ENCODE measurements at places on chromosomes 12 and 14.
A peak's percentile ranks its signal among the peaks of the same experiment; 100 is the strongest.

DNA sequence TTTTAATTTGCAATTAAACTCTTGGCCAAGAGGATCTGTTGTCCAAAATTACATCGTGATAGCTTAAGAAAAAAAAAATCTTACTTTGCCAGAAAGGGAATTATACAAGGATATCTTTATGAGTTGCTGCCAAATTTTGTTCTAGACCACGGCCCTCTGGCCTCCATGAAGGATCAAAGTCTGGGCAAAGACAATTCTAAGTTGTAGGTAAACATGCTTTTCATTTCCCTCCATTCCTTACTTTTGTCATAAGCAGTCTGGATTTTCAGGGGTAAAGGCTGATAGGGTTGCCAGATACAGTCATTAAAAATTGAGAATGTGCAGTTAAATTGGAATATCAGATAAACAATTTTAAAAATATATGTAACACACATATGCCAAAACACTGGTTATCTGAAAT is 135.1 kb downstream of the MON2 start:
- no peak for DNase-seq

- no peak for DNase-seq
These were observed 31.1 kb downstream of the SLC38A4 start for GRCh38 chr12:46794593-46795190.

- DNase-seq: no peak
These were observed 70.3 kb upstream of the PYGL start for GRCh38 chr14:51014625-51015024.

DNA sequence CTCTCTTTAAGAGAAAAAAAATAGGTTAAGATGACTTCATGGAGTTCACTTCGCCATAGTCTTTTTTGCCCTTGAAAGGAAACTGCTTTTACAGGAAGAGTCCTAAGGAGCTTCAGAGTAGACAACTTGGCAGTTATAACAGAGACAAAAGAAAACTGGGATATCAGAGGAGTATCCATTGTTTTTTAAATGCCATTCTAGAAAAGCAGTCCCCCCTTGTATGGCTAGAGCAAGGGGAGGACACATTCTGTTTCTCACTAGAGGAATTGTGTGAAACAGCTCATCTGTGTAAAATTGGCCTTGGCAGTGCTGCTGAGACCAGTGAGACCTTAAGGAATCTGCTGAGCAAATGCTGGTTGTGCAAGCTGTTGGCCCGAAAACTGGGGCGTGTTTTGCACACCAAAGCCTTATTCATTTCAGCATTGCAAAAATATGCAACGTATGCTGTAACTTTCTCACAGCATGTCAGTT is 128.0 kb downstream of the GPR135 start:
- no peak for DNase-seq

DNA sequence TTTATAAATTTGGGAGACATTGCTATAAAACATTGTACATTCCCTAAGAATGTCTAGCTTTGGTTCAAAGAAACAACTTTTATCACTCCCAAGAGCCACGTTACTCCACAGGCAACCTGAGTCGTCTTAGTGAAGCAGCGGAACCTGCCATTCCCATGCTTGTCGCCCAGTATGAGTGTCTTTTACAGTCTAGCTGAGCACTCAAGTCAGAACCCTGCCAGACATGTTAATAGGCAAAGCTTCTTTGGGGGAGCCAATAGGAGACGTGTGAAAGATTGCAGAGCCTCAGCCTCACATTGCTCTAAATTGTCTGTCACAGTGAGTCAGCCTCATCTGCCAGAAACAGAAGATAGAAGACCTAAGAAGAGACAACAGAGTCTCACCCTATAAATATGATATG is 541.6 kb upstream of the FLRT2 start:
- no peak for DNase-seq

DNA sequence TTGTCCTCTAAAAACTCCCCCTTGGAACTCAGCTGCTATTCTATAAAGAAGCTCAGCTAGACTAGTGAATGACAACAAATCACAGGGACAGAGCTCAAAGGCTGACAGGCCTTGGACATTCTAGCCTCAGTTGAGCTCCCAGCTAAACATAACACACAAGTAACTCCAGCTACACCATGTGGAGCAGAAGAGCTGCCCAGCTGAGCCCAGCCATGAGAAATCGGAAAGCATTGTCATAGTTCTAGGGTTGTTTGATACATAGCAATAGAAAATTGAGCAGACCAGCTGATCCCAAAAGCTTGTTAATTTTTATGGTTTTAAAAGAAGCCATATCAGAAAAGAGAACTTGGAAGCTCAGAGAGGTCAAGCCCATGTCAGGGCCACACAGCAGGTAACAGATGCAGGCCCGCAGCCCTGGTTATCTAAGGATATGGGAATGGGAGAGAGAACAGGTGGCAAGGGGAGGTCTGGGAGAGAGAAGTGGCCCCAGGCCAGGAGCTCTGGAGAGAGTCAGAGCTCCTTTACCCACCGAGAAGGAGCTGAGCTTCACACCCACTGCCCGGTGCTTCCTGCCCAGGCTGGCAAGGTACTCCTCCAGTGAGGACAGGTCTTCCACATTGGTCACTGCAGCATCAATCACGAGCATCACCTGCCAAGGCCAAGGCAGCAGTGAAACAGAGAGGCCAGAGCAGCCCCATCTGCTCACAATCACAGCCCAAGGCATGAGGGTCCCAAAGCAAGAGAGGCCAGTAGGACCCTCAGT is 2.9 kb downstream of the NGB start:
- DNase-seq: no peak

DNA sequence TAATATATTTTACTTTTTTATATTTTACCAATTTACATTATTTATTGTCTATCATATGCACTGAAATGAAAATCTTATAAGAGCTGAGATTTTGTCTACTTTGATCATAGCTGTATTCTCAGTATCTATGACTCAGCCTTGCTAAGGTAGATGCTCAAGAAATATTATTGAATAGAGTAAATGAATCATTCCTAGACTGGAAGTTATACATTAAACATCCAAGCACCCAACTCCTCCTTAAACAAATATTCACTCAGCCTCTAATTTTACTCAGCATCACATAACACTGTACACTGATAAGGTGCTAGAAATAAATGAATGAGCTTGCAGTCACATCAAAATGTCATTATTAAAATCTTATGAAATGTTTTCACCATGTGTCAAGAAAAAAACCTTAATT is 1424.9 kb downstream of the LRFN5 start:
- peak; percentile 4 for DNase-seq

DNA sequence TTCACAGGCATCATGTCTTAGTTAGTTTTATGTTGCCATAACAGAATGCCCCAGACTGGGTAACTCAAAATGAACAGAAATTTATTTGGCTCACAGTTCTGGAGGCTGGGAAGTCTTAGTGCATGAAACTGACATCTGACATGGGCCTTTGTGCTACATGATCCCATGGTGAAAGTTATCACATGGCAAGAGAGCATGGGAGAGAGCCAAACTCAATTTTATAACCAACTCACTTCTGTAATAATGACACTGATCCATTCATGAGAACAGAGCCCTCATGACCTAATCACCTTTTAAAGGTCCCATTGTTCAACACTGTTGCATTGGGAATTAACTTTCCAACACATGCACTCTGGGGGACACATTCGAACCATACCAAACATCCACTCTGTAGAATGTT is 1015.1 kb downstream of the DIO2 start:
- DNase-seq: no peak

DNA sequence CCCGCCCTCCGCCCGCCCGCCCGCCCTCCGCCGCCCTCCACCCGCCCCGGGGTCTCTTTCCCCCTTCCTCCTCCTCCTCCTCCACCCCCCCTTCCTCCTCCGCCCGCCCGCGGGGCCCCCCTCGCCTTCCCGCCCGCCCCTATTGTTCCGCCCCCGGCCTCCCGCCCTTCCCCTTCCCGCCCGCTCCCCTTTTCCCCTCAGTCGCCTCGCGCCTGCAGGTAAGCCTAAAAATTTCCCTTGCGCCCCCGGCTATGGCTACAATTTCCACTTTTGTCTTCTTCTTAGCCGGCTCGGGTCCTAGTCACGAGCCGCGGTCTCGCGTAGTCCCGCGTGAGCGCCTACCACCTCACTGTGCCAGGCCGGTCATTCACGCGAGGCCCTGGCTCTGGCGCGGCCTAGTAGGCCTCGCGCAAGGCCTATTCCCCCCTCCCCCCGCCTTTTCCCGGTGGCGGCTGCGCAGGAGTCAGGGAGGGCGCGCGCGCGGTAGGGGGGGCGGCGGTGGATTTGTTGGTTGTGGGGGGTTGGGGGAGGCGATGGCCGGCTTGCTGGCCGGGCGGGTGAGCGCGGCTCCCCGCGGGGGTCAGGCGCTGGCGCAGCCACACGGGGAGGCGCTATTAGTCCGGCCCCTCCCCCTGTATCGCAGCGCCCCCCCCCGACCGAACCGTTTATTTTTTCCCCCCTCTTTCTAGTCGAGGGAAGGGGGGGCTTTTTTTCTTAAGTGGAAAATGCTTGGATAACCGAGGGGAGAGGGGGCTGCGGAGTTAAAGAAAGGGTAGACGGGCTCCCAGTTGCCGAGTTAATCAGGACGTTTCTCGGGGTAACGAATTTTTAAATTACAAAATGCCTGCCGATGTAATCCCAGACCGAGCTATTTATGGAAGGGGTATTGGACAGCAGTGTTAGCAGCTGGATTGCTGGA is 516 bp downstream of the PCBP2 start:
- DNase-seq: peak; percentile 72

DNA sequence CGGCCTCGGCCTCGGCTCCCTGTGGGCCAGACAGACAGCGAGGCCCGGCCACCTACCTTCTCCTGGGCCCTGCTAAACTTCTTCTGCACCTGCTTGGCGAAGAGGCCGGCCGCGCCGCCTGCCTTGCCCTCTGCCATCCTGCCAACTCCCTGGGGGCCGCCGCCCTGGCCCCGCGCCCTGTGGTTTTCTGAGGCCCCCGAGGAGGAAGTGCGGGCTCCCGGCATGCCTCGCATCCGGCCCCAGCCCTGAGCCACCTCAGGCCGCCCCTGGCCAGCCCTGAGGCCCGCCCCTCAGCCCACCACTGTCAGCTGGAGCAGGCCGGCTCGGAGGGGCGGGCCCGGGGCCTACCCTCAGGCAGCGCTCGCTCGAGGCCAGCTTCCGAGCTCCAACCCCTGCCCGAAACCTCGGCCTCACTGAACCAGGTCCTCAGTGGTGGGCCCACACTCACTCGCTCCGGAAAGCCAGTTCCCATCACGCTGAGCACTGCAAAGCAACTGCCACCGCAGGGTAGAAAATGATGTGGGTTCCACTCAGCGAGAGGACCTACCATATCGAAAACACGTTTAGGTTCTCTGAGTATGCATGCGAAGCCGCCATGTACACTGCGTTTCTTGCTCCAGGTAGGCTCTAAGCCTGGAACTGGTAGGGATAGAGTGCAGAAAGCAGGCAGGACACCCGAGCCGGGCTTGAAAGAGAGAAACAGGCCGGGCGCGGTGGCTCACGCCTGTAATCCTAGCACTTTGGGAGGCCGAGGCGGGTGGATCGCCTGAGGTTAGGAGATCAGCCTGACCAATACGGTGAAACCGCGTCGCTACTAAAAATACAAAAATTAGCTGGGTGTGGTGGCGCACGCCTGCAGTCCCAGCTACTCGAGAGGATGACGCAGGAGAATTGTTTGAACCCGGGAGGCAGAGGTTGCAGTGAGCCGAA is at the start of gene BIN2:
BIN2 (minus strand) TSS at position 209 of the 930 bp plus-strand sequence; CDS start at position 137, 72 bp downstream.
- DNase-seq: no peak

DNA sequence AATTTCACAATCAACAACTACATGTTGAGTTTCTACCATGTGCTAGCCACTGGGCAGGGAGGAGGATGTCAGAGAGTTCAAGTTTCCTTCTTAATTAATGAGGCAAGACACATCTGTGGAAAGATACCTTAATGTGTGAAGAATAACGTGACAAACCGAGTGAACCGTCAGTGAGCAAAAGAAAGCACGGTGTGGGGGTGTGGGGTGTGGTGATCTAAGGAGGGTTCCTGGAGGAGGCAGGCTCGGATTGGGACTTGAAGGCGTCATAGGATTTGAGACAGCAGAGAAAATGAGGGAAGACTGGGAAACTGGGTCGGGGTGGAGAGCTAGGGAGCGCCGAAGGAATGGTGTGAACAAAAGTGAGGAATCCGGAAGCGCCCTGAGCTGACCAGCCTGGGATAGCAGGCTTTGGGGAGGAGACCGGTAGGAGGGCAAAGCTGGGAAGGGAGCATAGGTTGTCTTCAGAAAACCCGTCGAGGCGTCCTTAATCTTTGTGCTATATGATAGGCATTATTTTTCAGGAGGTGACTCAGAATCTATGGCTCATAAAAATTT is 22.3 kb downstream of the GALNT8 start:
- DNase-seq: no peak

DNA sequence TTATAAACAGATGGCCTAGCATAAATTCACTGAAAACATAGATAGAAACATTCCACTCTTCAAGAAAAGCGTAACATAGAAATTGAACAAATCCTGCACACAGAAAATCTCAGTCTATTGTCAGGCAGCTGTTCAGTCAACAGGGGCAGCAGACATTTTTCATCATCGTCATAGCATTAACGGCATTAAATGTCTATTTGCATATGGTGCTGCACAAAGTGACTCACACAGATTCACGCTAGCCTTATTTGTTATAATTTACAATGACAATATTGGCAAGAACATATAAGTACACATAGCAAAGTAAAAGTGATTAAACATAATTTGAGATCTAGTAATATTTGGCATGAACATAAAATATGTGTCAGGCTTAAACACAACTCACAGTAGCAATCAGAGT is 95.7 kb downstream of the CEP128 start:
- DNase-seq: no peak

GRCh38 chr14:85752175-85752574 is 222.2 kb downstream of the FLRT2 start:
- DNase-seq: no peak

- DNase-seq: peak; percentile 70
These were observed 14.0 kb downstream of the CCER1 start for GRCh38 chr12:90940872-90941499.

DNA sequence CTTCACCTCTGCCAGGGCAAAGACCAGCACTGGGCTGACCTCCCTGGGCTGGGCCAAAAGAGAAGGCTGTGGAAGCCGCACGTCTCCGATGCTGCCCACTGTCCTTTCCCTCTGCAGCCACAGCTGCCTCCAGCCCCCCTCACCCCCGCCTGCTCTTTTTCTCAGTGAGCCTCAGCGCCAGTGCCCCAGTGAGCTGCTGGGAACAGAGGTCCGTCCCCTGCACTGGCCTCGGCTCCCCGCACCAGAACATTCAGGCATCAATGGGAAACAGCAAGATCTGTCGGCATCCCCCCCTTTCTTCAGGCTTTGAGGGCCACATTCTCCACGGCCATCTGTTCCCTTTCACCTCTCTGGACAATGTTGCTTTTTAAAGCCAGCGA is 398.1 kb downstream of the ZFP36L1 start:
- no peak for DNase-seq

DNA sequence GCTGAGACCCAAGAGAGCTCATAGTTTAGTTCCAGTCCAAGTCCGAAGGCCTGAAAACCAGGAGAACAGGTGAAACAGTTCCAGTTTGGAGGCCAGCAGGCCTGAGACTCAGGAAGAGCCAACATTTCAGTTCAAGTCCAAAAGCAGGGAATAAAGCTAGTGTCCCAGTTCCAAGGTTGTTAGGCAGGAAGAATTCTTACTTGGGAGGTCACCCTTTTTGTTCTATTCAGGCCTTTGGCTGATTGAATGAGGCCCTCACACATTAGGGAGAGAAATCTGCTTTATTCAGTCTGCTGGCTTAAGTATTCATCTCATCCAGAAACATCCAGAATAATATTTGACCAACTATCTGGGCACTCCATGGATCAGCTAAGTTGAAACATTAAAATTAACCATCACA is 294.6 kb downstream of the PCNX1 start:
- DNase-seq: no peak
